Immature natural killer cell (primary cell): ENCODE measurements at places on chromosomes 7 and 10. TPM values are rescaled to one million over a fixed set of nuclear protein-coding genes. Genes with fewer than 3 reads are reported as not detected.

DNA sequence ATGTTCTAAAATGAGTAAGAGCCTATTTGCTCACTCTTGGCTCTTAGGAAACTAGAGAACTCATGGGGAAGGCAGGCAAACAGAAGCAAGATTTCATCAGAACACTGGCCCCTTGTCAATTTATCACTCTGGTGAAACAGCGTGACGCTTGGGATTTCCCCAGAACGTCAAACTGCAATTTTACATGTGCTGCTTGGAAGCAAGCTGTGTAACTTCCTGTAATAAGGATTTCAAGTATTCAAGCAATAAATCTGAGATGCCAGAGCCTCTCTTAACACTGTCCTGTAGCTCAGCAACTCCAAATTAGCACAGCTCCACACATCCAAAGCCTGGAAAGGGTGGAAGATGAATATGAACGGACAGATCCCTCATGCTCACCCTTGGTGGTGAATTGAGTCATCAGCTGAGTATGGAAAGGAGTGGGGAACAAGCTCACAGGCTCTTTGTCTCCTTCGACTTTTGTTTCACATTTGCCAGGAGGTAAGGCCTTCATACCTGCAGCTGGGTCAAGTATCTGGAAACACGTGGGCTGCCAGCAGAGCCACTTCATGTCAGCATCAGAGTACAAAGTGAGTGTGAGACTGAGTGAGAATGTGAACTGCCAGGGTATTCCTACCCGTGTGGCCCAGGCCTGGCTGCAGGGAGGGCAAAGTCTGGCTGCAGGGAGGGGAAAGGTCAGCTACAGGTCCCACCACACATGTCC is 140.4 kb upstream of the NAMPT start:
- no peaks in the 10 kb centered on the region for H3K36me3 ChIP-seq
- no peak overlapping the region for H3K27ac ChIP-seq
- peaks cover 6% of the 10 kb centered on the region for H3K27me3 ChIP-seq

The SPDYE16 gene
- polyA plus RNA-seq: 0.18 TPM

GRCh38 chr10:79139124-79139835 is 70.5 kb downstream of the ZMIZ1 start:
- DNase-seq: no peak
- peak overlapping the region; percentile 77 for H3K4me3 ChIP-seq
- H3K27ac ChIP-seq: peak overlapping the region; percentile 83
- H3K36me3 ChIP-seq: peaks cover 29% of the 10 kb centered on the region

DNA sequence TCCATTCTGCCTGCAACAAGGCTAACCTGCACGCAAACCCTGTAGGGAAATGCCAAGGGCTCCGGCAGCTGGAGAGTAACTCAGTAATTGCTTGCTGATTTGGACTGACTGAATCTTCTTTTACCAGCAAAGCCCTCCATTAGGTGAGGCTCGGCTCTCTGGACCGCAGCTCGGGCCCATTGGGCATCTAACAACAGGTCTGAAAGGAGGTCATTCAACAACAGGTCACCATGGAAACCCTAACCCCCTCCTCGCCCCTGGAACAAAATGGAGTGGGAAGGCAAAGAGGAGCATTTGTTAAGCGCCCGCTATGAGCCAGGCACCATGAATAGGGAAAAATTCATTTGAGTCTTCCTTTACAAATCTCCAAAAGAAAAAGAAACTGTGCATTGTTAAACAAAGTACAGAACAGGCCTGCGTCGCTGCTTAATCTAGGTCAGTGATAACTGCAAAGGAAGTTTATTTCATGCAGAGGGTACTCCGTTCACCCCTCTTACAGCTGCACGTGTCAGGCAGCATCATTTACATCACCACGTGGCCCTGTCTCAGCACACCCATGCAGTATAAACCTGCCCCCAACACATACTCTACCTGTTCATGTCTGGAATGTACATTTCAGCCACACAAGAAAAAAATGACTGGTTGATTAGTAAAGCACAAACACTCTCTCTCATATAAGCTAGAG is 248.8 kb upstream of the NEBL start:
- H3K36me3 ChIP-seq: no peaks in the 10 kb centered on the region
- no peak overlapping the region for H3K4me3 ChIP-seq
- no peaks in the 10 kb centered on the region for H3K4me1 ChIP-seq
- DNase-seq: no peak
- no peak overlapping the region for H3K27ac ChIP-seq

The CALD1 gene
- 0.07 TPM for polyA plus RNA-seq
